ENCODE measurements at places on chromosomes 5 and 9.

DNA sequence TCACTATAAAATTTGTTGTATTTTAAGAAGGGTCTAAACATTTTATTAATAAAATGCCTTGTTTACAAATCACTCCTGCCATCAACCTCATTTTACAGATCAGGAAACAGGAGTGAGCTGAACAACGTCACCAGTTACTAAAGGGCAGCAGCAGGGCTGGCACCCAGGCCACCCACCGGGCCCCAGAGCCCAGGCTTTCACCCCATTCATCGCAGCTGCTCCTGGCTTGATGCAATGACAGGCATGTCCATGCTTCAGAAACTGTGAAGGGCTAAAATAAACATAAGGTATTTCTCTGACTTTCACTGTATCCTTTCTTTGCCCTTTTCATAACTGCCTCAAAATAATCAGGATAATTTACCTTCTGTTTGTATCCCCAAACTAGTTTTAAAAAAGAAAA, 18.1 kb downstream of the MED27 start:
- DNase-seq = no peak

DNA sequence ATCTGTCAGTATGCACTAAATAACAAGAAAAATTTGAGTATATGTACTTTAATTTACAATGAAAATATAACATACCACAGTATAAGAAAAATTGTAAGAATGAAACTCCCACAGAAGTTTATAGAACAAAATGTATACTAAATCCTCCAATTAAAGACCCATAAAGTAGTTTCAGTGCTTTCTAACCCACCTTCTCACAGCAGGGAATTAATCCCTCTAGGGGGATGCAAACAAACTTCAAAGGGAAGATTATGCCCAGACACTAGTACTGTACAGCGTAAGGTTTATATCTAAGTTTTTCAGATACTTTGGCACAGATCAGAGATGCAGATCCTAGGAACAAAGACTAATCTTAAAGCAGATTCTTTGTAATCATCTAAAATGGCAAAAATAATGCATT, 57.2 kb downstream of the DENND1A start:
- DNase-seq = no peak

DNA sequence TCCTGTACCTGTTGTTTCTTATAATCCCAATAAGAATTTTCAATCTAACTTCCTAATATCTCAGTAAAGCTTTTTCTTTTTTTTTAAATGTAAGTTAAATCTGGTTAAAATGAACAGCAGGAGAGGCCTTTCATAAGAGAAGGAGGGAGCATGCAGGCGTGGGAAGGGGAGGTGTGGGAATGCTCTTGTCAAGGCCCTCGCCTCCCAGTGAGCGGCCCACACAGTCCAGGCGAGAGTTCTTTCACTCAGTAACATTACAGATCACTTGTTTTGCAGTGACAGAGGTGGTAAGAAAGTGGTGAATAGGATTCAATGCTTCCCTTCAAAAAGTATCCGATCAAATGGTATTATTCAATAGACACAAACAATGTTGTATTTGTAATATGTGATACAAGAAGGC, 125.0 kb downstream of the EPB41L4A start:
- no peak for DNase-seq

GRCh38 chr5:144352732-144353317, 182.2 kb downstream of the KCTD16 start:
- no peak for DNase-seq

GRCh38 chr5:157106630-157107461, 2.0 kb downstream of the HAVCR2 start:
- DNase-seq = no peak

GRCh38 chr5:111408817-111409216, 103.5 kb downstream of the STARD4 start:
- DNase-seq = no peak

Measured in NCI-H2171 (cell line).